ENCODE measurements at places on chromosomes 12 and 14.

DNA sequence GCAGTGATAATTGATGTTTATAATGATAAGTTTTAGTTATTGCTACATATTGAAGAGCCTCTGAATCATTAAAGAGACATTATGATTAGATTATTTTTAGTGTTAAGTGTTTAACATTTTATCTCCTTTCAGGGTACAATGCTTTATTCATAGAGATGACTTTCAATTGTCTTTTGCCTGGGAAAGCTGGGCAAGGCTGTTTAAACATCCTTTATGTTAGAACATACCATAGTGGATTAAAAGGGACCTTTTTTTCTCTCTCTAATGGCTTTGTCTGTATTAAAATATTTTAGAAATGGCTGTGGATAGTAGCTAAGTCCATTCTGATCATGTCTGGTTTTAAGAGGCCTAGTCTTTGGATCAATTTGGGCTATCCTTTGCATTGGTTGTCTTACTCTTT lies 427.5 kb upstream of the MIS18BP1 start:
- no peak for DNase-seq

GRCh38 chr14:56119201-56119981 lies 1.2 kb downstream of the PELI2 start:
- no peak for DNase-seq

DNA sequence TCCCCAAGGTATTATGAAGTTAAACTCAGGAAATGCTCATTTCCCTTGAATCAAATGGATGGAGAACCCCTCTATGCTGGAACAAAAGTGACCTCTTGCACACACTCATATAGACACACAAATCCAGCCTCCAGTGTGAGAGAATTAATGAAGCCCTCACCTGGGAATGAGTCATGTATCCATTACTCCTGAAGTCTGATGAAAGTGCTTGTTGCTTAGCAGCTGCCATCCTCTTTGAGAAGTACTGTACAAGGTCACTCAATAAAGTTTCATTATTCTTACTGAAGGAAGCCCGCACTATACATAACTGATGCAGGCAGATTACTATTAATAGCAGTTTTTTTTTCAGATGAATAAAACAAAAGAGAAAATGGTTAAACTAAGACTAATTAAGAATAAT lies 102.3 kb downstream of the RERG start:
- DNase-seq = no peak

DNA sequence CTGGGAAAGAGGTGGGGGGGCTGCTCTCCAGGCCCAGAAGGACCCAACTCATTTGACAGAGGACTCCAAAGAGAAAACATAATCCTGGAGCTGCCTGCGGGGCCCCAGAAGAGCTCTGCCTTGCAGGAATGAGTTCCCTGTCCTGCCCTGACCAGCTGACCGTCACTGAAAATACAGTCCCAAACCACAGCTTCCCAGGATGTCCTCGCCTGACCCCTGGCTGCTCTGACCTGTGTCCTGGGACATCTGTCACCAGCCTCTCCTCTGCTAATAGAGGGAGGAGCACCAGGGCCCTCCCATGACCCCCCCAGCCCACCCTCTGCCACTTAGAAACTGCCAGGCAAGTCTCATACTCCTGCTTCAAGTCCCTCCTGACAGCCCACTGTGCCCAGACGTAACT lies 9.8 kb downstream of the FIGNL2 start:
- DNase-seq = no peak
